Large intestine (tissue), 12 donors: ENCODE measurements at places on chromosomes 5 and 9.

DNA sequence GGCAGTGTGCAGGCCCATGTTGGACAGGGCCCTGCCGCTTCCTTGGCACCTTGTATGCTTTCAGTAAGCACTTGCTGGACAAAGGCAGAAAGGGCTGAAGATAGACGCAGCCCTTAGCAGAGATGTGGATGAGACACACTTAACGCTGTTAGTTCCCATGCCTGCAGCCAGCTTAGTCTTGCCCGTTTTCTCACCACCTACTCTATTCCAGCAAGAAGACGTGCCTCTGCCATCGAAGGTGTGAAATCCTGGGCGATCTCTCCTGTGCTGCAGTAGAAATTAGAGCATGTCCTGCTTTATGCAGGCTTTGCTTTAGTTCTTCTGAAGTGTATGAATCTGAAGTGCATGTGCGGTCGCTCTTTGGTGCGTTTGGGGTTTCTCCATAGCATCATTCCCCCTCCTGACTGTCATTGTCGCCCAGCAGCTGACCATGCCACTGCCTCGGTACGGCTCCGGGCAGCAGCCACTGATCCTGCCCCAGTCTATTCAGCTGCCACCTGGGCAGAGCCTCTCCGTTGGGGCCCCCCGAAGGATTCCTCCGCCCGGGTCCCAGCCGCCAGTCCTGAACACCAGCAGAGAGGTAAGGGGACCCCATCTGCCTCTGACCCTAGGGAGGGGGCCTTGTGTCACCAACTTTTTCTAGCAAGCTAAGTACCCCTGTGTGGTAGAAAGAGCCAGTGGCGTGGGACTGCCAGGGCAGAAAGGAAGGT is 11.6 kb upstream of the POMT1 start:
- DNase-seq: no peak

DNA sequence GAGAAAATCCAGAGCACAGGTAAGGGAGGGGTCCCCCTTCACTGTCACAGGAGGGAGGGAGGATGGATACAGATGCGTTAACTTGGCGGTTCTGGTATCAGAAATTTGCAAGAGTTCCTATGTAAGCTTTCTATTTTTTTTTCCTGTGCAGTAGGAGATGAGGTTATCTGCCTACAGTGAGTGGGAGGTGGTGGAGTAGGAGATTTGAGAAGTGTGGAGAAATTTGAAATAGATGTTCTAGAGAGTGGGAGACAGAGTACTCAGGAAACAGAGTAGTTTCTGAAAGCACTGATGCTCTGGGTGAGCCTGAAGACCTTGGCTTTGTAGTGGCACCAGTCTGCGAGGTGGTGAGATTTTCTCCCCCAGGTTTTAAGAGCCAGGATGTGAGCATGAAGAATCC is 271.4 kb downstream of the MSX2 start:
- no peak for DNase-seq

GRCh38 chr5:128259607-128260021 is 176.0 kb downstream of the SLC12A2 start:
- DNase-seq: no peak

DNA sequence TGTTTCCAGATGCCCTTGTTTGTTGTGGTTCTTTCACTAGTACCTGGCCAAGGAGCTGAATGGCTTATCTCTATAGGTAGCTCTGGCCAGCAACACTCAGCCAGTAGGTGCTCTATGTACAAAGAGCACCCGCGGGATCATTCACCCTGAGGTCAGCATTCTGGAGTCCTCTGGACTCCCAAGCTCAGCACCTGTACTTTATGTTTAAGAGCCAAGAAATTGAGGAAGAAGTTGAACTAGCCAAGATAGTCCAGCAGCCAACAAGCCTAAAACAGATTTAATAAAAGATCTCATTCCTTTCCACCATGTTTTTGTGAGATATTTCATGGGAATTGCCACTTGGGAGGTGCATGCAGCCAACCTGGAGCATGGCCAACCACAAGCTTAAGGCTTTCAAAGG is 242.6 kb upstream of the PAPPA start:
- DNase-seq: no peak
